Hepatocyte (in vitro differentiated cells): ENCODE measurements at places on chromosomes 3 and 15. TPM values are rescaled to one million over a fixed set of nuclear protein-coding genes. Genes with fewer than 3 reads are reported as not detected.
A peak's percentile ranks its signal among the peaks of the same experiment; 100 is the strongest.

DNA sequence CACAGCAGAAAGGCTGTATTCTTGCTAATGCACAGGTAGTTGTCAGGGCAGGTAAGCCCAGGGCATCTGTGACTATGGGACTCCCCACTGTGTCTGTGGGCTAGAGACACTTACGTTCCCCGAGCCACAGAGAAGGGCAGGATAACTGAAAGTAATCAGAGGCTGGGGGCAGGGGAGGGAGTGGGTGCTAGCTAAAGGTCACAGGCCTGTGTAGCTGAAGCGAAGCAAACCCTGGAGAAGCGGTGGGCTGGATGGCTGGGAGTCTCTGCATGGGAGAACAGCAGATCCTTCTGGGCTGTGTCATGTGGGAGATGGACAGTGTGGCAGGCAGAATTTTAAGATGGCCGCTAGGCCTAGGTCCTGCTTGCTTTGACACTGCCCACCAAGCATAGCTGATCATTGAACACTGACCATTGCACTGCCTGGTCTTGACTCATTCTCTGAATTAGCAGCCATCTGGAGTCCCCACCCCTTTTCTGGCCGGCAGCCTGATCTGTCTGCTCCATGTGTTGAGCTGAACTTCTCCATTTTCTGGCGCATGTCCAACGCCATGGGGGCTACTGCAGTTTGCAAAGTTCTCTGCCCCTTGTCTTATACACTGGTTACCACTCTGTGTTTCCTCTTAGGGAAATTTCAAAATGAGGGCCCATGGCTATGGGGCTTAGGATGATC, 110.0 kb downstream of the DGKG start:
- no peak for DNase-seq

DNA sequence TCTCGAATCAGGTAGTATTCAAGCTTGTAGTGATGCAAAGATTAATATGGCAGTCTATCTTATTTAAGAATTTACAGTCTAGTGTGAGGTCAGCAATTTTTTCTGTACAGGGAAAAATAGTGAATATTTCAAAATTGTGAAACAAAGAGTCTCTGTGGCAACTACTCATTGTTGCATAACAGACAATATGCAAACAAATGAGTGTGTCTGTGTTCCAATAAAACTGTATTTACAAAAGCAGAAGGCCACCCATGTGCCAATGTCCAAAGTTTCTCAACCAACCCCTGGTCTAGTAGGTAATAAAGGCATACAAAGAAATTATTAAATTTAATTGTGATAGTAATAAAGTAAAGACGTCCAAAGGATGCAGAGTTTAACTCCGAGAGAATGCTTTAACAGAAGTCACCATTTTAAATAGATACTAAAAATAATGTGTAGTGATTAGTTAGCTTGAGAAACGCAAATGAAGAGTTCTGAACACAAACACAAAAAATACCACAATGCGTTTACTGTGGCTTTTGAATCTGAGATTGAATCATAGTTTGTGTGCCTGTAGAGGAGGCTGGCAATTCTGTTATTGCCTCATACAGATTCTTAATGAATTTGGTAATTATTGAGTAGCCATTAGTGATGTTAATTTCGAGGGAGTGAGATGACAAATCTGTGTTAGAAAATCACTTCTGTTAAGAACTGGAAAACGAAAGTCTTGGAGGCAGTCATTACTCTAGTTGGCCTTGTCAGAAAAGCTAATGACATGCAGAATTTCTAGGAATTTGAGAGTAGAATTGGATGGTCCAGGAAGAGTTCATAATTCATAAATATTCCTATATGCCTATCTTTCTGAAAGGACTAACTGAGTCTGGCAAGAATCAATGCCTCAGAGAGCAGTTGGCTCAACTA, 48.7 kb downstream of the CADM2 start:
- DNase-seq: peak; percentile 16

GRCh38 chr15:41568350-41569017, 9.5 kb downstream of the TYRO3 start:
- DNase-seq: peak; percentile 90

- no peak for DNase-seq
Measured at GRCh38 chr3:65831733-65832425, 206.8 kb downstream of the MAGI1 start.

DNA sequence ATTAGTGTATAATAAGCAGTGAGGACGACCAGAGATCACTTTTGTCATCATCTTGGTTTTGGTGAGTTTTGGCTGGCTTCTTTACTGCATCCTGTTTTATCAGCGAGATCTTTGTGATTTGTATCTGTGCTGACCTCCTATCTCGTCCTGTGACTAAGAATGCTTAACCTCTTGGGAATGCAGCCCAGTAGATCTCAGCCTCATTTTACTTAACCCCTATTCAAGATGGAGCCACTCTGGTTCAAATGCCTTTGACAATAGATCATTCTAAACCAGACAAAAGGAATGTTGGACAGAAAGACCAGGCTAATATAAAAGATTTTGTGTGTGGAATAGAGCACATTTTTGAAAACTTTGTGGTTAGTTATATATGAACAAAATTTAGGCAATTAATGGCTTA, 618.5 kb upstream of the BCHE start:
- no peak for DNase-seq

- DNase-seq: peak; percentile 80
Measured at GRCh38 chr15:55588070-55588814, at the start of gene PYGO1. PYGO1 (minus strand) TSS chr15:55588345; CDS start chr15:55587883, 462 bp downstream.

- DNase-seq: no peak
Measured at GRCh38 chr15:69669446-69669845, 216.8 kb downstream of the RPLP1 start.

THPO gene
- polyA plus RNA-seq: 4.0 and 5.2 TPM in 2 replicates
